ENCODE measurements at places on chromosomes 13 and 19.

DNA sequence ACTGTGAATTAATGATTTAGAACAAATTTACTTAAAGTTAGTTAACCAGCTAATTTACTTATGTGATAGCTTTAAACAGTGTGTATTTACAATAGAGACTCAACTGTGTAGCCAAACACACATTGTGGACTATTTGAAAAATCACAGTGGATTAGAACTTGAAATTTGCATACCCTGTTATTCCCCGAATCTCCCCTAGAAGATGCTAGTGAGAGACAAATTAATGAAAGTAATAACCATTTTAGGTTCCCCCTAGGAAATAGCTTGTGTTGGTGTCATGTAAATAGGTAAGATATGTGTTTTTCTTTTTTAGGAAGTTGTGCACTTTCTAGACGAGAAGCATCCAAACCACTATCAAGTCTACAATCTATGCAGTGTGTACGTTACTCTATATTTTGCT, 98.5 kb downstream of the C1QTNF9 start:
- no peak for DNase-seq

DNA sequence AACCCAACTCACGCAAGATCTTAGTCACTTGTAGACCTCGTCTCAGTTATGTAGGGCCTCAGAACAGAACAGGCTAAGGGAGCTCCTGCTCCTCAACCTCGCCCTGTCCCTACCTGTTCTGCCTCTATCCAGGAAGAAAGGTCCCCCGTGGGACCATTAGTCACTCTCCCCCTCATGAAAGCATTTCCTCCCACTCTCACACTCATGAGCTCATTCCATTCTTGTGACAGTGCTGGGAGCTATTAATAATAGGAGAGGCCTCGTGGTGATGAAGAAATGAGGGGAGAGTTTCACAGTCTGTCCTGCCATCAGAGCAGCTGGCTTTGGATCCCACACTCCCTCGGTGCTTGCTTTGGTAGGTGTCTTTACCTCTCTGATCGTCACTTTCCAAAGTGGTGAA, 10.2 kb downstream of the PPP2R1A start:
- DNase-seq, result no peak

DNA sequence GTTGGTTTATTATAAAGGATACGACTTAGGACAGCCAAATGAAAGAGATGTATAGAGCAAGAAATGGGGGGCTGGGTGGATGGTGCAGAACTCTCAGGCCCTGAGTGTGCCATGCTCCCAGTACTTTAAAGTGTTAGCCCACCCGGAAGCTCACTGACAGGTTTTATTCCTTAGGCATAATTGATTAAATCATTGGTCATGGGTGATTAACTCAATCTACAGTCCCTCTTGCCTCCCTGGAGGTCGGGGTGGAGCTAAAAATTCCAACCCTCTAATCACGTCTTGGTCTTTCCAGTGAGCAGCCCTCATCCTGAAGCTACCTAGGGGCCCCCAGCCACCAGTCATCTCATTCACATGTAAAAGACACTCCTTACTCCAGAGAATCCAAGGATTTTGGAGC, 9.9 kb upstream of the LEUTX start:
- DNase-seq, result peak; percentile 37

- DNase-seq, result no peak
These were observed at the start of gene MYO1F for GRCh38 chr19:8577247-8577646. MYO1F (minus strand) TSS chr19:8577442; CDS start chr19:8577309, 133 bp downstream.

DNA sequence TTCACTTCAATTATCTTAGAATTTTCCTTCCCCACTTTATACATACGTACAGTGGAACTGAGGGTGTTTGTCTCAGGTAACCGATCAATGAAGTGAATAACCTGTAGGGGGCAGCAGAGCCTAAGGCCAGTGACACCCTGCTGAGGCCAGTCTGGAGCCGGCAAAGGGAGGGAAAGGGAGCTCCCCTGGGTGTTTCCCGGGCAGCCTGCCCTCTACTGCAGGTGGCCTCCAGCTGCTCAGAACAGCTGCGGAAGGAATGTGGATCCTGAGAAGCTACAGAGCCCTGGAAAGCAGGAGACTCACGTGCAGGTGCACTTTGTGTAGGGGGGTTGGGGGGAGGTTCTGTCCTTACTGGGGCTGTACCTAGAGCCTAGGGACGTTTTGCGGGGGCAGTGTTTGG, 832 bp upstream of the ZNF491 start:
- peak; percentile 98 for DNase-seq

- peak; percentile 67 for DNase-seq
These were observed 737.7 kb downstream of the PCDH9 start for GRCh38 chr13:66492479-66492878.

DNA sequence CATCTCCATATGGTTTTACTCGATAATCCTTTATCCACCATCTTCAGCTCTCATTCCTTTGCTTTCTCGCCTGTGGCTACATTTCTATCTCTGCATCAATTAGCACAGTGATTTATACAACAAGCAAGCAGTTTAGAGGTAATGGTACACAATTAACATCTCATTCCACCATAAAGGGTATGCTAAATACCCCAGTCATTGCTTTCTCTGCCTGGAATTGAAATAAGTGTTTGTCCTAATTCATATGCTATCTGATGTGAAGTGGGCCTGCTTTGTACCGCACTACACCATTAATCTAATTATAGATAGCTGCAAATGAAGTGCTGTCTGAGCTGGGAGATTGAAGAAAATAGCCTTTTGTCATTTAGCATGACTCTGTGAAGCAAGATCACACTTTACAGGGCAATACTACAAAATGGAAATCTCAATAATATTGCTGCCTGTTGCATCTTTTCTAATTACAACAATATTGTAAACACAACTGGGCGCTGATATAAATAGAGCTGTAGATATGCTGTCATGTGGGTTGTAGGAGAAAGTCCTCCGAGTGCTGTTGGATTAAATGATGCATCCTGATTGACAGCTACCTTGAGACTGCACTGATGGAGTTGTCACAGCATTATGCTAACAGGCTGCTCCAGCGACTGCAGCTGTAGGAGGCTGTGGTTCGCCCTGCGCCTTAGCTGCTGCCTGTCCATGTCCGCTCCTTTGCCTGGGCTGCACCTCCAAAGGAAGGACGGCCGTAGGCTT, 78.2 kb downstream of the GGACT start:
- DNase-seq, result peak; percentile 67

DNA sequence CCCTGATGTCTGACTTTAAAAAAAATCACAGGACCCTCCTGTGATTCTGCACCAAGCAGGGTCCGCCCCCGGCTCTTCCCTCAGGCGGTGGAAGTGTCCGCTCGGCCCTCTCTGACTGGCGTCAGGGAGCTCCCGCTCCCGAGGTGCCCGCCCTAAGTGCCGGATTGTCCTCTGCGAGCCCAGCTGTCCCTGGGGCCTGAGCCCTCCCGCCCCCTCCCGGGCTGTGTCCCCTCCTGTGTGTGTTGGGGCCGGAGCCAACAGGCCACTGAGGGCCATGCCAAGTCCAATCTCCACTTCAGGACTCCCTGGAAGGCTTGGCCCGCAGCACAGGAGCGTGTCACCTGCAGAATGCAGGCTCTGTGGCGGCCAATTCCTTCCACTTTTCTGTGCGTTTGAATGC, 25.4 kb downstream of the MAP2K2 start:
- DNase-seq, result no peak

- DNase-seq, result no peak
These were observed 367.9 kb upstream of the SPRY2 start for GRCh38 chr13:80708791-80709190.

GRCh38 chr19:45251452-45252354, 632 bp downstream of the MARK4 start:
- no peak for DNase-seq

DNA sequence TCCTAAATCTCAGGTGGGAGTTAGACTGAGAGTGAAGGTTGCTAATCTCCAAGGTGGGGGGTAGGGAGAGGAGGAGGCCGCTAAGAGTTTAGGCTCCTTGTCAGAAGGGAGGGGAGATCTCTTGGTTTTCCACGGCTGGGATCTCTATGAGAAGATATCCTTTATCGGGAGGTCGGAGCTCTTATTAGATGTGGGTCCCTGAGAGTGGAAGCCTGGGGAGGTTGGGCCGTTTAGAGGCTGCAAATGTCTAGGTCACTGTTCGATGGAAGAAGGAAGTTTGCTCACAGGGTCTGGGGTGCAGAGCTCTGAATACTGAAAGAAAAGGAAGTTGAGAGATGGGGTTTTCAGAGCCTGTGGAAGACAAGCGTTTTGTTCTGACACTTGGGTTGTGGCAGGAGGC, 3.8 kb downstream of the MYADM start:
- no peak for DNase-seq

All from NCI-H146 (cell line).